ENCODE measurements at places on chromosomes 7 and 10.
A peak's percentile ranks its signal among the peaks of the same experiment; 100 is the strongest.

DNA sequence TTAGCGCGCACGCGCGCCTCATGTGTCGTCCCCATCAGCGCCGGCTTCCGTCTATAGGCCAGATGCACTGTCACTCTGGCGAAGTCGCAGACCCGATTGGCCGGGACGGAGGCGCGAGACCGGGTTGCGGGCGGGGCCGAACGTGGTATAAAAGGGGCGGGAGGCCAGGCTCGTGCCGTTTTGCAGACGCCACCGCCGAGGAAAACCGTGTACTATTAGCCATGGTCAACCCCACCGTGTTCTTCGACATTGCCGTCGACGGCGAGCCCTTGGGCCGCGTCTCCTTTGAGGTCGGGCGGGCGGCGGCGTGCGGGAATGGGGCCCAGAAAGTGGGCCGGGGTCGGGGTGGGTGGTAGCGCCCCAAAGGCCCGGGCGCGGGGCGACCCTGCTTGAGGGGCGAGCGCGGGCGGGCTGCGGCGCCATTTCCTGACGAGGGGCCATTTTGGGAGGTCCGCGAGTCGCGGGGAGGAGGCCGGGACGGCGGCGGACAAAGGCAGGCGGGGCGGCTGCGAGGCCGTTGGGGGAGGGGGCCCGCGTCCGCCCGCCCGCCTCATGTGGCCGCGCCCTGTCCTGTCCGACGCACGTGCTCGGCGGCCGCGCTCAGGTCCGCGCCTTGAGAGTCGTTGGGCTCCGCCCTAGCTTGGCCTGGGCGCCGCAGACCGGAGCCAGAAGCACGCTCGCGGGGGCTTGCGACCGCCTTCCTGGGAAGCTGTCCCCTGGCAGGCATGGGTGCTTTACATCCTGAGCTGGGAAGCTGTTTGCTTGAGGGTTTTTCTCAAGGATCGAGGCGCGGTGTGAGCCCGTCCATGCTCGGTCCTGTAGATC, at the start of gene PPIA:
TSS of gene PPIA (plus strand) at position 178 of the 825 bp plus-strand sequence. CDS start at position 222, 44 bp downstream.
- peak; percentile 98 for DNase-seq

DNA sequence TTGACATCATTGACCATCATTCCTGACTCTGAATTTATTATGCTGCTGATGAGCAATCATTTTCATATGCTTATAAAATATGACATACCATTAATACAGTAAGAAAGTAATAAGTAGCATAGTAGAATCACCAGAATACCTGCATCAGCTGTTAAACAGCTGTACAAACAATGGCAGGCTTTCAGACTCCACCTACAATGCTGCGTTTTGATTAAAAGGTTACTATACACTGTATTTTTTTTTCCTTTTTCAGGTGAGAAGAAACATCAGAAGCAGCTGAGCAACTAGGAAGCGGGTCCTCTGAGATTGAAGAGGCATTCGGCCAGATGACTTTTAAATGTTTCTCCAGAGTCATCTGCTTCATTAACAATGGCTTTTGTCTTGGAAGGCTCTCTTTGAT, 7.1 kb downstream of the ASNS start:
- DNase-seq = no peak

- DNase-seq = no peak
These were observed 717.6 kb downstream of the SORCS1 start for GRCh38 chr10:106446920-106447319.

GRCh38 chr10:78261291-78261690, 227.6 kb downstream of the RPS24 start:
- DNase-seq = no peak
